ENCODE measurements at places on chromosomes 13 and 19.

GRCh38 chr13:91722267-91722884 is 324.0 kb downstream of the GPC5 start:
- no peak for DNase-seq

DNA sequence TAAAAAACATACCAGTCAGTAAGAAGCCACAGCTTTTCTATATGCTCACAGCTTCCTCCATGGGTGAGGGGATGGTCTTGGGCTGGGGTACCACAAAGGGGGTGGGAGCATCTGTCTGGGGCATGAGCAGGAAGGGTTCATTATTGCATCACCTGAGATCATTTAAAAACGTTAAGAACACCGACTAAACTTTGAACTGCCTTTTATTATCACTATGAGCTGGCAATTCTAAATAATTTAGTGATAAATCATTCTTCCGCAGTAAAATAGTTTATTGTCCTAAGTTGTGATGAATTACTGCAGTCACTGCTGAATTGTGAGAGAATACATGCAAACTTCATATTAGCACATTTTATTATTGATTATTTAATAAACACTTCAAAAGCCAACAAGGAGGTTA is 71.6 kb downstream of the KL start:
- no peak for DNase-seq

GRCh38 chr19:44575116-44575700 is 38.2 kb upstream of the IGSF23 start:
- DNase-seq = no peak

DNA sequence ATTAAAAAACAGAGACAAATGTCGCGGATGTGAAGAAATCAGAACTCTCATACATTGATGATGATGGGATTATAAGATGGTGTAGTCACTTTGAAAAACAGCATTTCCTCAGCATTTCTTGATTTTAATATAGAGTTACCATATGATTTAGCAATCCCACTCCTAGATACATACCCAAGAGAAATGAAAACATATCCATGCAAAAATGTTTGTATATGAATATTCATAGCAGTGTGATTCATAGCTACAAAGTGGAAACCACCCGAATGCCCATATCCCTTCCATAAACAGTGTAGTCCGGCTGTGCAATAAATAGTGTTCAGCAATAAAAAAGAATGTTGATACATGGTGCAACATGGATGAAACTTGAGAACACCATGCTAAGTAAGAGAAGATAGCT is 44.6 kb downstream of the DPY19L3 start:
- no peak for DNase-seq

- no peak for DNase-seq
These were observed 197.6 kb downstream of the SLITRK5 start for GRCh38 chr13:87868731-87869130.

GRCh38 chr13:95463531-95463930 is 89.0 kb upstream of the CLDN10 start:
- DNase-seq = no peak

DNA sequence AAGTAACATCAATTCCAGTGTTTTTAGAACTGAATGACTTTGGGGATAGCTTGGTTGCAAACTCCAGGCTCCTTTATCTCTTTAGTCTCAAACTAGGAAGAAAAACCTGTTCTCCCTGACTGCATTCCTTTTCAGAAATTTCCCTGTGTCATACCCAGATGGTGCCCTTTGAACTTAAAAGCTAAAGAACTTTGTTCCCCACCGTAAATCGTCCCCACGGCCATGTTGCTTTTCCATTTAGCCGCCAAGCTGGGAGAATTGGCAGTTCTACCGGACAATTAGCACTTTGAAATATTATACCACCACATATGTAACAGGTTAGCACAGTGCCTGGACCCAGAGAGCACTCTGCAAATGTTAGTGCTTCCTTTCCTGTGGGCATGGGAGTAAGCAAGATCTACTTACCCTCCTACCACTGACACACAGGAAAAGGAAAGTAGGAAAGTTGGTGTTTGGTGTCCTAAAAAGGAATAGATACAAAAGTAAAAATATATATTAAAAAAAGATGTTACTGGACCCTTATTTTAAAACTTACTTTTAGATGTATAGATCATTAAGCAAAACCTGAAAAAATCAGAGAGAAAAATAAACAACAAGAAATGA is 191.9 kb upstream of the MIR17HG start:
- DNase-seq = no peak

- no peak for DNase-seq
These were observed 43.2 kb downstream of the CCNA1 start for GRCh38 chr13:36475468-36475867.

- DNase-seq = no peak
These were observed 25.6 kb upstream of the PCCA start for GRCh38 chr13:100063333-100063732.

- no peak for DNase-seq
These were observed 21.0 kb downstream of the DHX34 start for GRCh38 chr19:47370045-47370611.

- peak; percentile 39 for DNase-seq
These were observed at the start of gene MAP4K1 for GRCh38 chr19:38617764-38618589. MAP4K1 (minus strand) TSS chr19:38617953; CDS start chr19:38617895, 58 bp downstream.

GRCh38 chr19:29524912-29525831 is 622 bp upstream of the VSTM2B start:
- no peak for DNase-seq

DNA sequence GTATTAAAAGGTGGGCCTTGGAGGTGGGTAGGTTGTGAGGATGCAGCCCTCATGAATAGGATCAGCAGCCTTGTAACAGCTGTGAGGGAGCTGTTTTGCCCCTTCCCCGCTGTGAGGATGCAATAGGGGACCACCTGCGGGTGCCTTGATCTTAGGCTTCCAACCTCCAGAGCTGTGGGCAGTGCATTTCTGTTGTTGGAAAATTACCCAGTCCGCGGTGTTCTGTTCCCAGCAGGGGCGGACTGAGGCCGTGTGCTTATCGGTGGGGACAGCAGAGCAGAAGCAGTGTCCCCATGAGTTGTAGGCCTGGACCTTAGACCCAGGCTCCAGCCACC is 54.8 kb upstream of the TEX29 start:
- no peak for DNase-seq

- DNase-seq = no peak
These were observed 1.1 kb downstream of the FOXO1 start for GRCh38 chr13:40665126-40666044.

GRCh38 chr13:95003019-95003813 is 290.9 kb upstream of the SOX21 start:
- no peak for DNase-seq
